ENCODE measurements at places on chromosomes 7 and 10.

DNA sequence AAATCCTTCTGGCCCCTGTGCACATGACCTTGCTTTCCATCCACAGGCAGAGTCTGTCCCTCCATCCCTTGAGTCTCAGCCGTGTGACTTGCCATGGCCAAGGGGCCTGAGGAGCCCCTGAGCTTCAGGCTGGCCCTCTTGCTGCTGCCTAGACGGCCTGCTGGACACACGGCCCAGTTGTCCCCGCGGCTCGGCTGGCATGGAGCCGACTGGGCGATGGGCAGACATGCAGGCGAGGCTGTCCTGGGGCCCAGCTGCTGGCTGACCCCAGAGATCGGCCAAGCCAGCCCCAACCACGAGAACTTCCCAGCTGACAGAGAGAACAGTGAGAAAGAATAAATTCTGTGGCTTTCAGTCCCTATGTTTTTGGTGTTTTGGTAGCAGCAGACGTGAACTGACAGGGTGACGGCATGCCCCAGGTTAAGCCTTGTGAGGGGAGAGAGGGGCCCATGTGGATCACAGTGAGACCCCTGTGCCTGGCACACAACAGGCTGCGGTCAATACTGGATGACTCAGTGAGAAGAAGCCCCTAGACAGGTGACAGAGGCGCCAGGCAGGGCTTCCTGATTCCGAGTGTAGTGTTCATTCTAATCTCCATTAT lies 11.7 kb downstream of the PRKAG2 start:
- DNase-seq = no peak

DNA sequence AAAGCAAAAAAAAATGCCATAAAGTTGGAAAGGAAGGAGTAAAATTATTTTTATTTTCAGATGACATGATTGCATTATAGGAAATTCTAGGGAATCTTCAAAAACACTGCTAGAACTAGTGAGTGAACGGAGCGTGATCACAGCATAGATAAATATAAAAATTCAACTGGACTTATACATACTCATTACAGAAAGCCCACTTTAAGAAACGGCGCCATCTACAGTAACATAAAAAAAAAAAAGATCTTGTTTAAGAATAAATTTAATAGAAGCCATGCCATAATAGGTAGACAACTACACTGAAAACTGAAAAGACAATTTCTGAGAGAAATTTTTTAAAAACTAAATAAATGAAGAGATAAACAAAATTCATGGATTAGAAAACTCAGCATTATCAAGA lies 623.1 kb upstream of the MGMT start:
- DNase-seq = no peak

- no peak for DNase-seq
These were observed 166.4 kb downstream of the PPP1R17 start for GRCh38 chr7:31853380-31853779.

DNA sequence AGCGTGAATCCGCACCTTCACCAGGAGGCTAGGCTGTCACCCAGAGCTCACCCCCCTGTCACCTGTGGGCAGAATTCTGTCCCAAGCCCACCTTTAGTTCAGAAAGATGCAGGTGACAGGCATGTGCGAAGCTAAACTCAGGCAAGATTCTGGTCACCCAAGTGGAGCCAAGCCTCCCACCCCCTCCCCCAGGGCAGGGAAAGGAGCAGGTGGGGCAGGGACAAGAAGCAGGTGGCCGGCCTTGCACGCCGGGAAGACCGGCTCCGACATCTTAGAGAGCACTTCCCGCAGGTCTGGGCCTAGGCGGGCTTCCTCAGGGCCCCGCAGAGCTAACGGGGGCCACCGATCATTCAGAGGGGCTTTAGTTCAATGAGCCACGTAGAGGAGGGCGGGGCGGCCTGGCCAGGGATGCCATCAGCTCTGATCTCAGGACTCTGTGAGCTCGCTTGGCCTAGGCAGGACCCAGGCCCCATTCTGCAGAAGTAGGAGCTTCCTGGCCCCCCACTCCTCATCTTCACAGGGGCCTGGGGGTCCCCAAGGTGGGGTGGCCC lies 19.9 kb downstream of the UNCX start:
- no peak for DNase-seq

GRCh38 chr10:51007781-51008180 lies 66.5 kb upstream of the PRKG1 start:
- no peak for DNase-seq

DNA sequence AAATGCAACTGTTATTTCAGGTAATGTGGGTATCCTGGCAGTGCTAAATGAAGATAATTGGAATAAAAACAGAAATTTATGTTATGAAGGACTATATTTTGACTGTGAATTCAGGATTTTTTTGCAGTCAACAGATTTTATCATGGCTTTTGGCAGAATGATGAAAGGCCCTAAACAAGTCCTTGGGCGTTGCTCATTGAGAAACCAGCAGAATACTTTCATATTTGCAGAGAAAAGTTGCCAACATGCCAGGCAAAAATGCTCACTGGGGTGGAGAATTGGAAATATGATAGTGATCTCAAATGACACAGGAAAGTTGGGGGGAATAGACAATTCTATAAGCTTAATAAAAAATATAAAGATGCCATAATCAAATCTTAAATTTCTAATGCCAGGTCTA lies 121.1 kb downstream of the GPR85 start:
- no peak for DNase-seq

- DNase-seq = no peak
These were observed 455 bp downstream of the CUL2 start for GRCh38 chr10:35089611-35090161.

GRCh38 chr7:41917-42565 lies 150.3 kb upstream of the FAM20C start:
- DNase-seq = no peak

GRCh38 chr7:155355745-155356144 lies 58.1 kb downstream of the INSIG1 start:
- DNase-seq = no peak

- DNase-seq = no peak
These were observed 61.6 kb downstream of the TCERG1L start for GRCh38 chr10:131249955-131250344.

DNA sequence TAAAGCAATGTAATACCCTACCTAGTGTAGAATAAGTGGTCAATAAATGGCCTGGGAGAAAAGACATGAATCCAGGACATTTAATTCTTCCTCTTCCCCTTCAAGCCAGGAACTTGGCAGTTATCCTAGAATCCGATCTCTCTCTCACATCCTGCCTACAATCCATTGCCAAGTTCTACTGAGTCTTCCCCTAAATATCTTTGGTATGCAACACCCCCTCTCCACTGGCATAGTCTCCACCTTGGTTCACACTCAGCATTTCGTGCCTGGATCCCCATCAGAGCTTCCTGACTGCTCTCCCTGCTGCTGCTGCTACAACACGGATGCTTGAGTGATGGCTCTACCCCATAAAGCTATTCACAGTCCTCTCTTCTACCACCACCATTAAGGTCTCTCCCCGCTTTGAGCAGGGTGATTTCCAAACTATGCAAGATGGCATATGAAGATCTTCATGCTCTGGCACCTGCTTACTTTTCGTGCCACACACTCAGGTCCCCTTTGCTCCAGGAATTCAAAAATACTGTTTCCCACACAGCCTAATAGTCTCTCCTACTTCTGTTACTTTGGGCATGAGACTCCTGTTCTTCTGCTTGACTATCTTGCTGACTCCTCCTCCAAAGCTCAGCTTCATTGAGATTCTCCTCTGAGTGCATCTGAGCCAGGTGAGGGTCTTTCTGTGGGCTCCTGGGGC lies 4.8 kb downstream of the ANK3 start:
- DNase-seq = no peak

GRCh38 chr7:114070246-114070645 lies 151.4 kb upstream of the PPP1R3A start:
- no peak for DNase-seq

- no peak for DNase-seq
These were observed 6.5 kb downstream of the DEPP1 start for GRCh38 chr10:44971935-44972757.

DNA sequence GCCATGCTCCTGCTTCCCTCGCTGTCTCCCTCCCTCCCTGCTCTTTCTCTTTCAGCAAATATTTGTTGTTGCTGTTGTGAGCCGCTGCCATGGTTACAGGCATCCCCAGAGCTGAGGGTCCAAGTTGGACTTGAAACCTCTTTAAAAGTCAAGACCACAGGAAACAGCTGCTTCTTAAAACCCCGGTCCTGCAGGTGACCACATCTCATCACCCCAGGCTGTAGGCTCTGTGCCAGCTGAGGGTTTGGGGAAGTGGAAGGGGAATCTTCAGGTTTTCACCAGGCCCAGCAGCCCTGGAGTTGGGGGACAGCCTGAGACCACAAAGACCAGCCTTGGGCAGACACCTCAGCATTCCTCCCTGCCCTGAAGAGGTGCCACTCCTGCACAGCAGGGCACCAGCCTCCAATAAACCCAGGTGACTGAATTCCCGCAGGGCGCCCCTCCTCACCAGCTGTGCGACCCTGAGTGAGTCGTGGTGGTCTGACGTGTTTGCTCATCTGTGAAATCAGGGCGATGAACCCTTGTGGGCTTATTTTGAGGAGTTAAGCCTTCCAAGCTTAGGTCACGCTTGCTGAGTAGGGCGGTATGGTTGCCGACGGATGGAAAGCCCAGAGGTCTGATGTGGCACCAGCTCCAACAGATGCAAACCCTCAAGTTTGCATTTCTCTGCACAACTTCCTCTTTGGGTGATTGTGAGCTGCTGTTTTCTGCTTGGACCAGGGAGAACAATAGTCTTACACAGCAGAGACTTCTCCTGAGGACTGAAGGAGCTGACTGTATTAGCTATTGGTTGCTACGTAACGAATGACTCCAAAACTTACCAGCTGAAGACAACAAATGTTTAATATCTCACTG lies 24.8 kb downstream of the NPTX2 start:
- DNase-seq = no peak

GRCh38 chr7:146176860-146177259 lies 60.3 kb downstream of the CNTNAP2 start:
- no peak for DNase-seq

DNA sequence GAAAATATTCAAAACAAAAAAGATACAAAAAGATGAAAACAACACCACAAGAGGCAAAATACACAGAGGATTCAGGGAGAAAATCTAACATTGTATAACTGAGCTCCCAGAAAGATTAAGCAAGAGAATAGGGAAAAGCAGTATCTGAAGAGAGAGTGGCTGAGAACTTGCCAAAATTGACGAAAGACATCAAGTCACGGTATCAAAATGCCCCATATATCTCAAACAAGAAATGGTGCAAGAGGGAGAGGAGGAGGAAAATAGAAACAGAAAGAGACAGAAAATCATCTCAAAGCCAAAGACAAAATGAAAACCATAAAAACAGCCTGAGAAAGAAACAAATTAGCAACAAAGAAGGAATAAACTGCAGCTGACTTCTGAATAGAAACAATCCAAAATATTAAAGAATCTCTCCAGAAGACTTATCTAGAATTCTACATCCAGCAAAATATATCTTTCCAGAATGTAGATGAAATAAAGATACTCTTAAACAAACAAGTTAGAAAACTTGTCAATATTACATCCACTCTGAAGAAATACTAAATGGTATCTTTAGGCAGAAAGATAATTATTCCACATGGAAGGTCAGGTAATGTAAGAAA lies 5.5 kb downstream of the USP6NL start:
- DNase-seq = no peak

- DNase-seq = no peak
These were observed 11.3 kb upstream of the PHYH start for GRCh38 chr10:13311177-13311575.

- DNase-seq = no peak
These were observed 305.3 kb upstream of the NFE2L3 start for GRCh38 chr7:25846722-25847121.

- DNase-seq = no peak
These were observed 27.3 kb downstream of the HERC4 start for GRCh38 chr10:68047554-68048327.

- DNase-seq = peak; percentile 22
These were observed 858.5 kb downstream of the KCNMA1 start for GRCh38 chr10:76778914-76779795.

- no peak for DNase-seq
These were observed 23.3 kb upstream of the GPR22 start for GRCh38 chr7:107446531-107446930.

GRCh38 chr10:51364674-51365073 lies 290.4 kb downstream of the PRKG1 start:
- no peak for DNase-seq

- no peak for DNase-seq
These were observed 64.4 kb downstream of the SEPTIN7 start for GRCh38 chr7:35865287-35865686.

GRCh38 chr10:122461729-122462532 lies 578 bp downstream of the HTRA1 start:
- DNase-seq = no peak

- no peak for DNase-seq
These were observed 347.8 kb downstream of the ETV1 start for GRCh38 chr7:13641714-13642113.

DNA sequence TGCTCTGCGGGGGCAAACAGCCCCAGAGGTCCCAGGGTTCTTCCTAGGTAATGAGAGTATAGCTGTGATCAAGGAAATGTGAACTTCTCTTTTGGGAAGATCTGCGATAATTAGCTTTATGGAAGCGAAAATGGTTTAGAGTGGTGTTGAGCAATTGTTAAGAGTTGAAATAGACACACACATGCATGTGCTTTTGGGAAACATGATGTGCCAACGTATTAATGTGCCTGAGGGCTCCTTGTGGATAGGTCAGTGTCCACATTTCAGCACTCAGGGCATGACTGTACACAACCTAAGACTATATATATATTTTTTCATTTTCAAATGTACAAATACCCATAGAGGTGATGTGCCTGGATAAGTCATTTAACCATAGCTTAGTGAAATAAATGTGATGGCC lies 67.0 kb downstream of the GSDME start:
- DNase-seq = no peak

- no peak for DNase-seq
These were observed 343.5 kb downstream of the LRMDA start for GRCh38 chr10:75774783-75775490.

- DNase-seq = no peak
These were observed 84.0 kb upstream of the NPY start for GRCh38 chr7:24199978-24200377.

DNA sequence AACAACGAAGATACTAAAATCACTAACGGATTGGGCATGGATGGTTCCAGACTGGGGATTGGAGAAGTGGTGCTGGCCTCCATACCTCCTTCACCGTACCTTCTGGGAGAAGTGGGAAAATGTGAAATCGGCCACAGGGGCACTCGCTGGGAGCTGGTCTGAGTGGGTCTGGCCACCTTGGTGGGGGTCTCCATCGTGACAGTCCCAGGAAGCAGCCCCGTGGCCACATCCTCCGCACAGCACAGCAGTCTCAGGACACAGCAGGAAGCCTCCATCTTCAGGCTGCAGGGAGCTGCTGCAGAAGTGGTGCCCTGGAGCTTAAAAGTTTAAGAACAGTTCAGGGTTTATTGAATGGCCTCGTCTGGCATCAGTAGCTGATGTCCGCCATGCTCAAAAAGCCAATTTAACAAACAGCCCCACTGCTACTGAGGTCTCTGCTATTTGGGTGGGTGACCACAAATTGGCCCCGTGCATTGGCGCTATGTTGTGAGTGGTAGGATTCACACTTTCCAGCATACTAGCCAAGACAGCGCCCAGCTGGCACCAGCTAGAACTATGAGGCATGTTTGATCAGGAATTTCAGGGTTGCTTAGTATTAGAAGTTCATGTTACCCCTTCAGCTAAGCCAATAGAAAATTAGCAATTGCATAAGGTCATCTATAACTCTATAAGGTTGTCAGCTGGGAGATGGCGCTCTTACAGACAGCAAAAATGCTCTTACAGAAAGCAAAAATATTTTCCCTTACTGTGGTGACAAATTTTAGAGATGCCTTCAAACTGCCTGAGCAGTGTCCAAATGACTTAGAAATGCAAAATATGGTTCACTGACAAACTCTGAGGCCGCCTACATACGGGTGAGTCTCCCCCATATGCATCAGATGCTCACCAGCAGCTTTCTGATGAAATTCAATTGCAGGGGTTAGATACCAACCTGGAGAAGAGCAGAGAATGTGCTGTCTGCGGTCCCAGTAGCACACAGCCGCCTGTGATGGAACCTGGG lies 17.0 kb downstream of the PKD1L1 start:
- DNase-seq = no peak
